ENCODE measurements at places on chromosomes 4 and X.

DNA sequence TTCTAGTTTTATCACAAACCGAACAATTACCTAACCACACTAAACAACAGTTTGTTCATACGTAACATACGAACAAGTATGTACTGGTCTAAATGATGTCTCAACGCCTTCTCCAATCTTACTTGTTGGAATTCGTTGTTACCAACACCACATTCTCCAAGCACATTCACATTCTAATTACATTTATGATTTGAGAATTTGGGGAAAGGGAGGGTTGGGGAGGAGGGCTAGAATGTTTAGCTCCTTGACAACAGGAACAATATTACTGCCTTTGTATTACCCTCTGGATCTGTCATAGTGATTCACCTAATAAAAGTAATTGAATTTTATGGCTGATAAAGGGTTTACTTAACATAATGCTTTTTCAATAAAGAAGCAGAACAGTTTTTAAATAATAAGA, 24.4 kb downstream of the LCORL start:
- no peak for DNase-seq

DNA sequence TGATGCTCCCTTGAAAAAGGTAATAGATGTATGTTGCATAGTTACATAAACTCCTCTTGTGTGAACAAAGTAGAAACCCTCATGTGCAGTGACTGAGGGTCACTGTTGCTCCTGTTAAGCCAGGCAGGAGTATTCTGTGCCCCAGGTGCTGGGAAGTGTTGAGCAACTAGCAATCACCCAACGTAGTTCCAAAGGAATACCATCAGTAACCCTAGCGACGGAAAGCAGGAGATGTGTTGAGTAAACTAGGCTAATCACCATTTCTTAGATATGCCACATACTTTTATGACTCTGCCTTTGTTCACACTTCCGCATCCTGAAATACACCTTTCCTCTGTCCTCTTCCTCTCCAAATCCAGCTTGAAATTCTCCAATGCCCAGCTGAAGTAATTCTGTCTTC, 50.9 kb upstream of the TAB3 start:
- DNase-seq: no peak

GRCh38 chr4:11904117-11904535, 475.4 kb upstream of the HS3ST1 start:
- no peak for DNase-seq

- DNase-seq: peak; percentile 83
These were observed 1.2 kb downstream of the PROM1 start for GRCh38 chr4:16082426-16083240.

DNA sequence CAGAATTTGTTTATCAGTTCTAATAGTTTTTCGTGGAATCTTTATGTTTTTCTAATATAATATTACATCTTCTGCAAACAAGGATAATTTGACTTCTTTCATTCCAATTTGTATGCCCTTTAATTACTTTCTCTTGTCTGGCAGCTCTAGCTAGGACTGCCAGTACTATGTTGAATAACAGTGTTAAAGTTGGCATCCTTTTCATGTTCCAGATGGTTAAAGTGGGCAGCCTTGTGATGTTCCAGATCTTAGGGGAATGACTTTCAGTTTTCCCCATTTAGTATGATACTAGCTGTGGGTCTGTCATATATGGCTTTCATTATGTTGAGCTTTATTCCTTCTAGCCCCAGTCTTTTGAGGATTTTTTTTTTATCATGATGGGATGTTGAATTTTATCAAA, 220.6 kb upstream of the WDFY3 start:
- DNase-seq: no peak

- DNase-seq: no peak
These were observed 922.1 kb downstream of the RAB28 start for GRCh38 chr4:12562021-12562420.

- no peak for DNase-seq
These were observed 240.8 kb downstream of the STK32B start for GRCh38 chr4:5292101-5292500.

All from right forelimb (tissue), 1 donor.